DMS53 (cell line): ENCODE measurements at places on chromosomes 6 and 20.

- no peak for DNase-seq
These were observed 27.1 kb downstream of the GSTA2 start for GRCh38 chr6:52736145-52736544.

- DNase-seq: no peak
These were observed 310.1 kb downstream of the UTRN start for GRCh38 chr6:144595266-144595665.

DNA sequence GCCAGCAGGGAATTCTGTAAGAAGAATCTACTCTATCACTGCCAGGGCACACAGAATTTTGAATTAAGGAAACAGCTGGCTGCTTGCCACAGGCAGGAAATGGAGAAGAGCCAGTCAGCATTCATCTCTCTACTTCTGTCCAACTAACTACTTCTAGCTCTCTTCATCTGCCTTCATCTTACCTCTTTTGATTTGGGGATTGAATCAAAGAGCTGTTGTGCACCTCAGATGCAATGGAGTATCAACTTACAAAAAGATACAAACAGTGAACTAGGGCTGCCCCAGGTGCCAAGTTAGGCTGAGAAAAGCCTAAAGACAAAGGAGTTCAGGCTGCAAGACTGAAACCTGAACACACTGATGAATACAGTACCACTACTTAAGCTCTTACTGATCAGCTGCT is 82.0 kb downstream of the PTPRK start:
- no peak for DNase-seq

DNA sequence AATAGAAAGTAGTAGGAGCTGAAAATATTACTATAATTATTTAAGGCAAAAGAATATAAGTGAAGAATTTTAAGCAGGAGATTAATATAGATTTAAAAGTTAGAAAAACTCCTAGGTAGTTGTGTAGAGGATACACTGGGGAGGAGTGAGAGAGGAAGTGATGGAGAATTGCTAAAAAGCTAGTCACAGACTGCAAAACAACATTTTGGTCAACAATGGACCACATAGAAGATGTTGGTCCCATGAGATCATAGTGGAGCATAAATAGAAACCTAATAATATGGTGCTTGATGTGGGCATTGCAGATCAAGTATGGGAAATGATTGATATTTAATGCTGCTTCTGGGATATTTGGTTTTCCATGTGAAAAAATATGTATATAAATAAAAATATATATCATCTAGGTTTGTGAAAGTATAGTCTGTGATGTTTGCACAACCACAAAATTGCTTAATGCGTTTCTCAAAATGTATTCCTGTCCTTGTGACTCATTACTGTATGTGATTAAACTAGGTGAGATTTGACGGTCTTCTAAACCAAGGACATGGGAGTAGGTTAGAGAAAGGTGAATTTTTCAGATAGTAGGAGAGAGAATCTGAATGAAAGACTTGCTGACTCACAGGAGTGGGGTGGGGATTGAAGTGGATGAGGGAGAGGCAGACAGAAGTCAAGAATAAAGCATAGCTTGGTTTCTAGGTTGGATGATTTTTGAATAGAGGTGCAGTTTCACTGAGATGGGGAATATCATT is 174.0 kb downstream of the BCKDHB start:
- DNase-seq: no peak

DNA sequence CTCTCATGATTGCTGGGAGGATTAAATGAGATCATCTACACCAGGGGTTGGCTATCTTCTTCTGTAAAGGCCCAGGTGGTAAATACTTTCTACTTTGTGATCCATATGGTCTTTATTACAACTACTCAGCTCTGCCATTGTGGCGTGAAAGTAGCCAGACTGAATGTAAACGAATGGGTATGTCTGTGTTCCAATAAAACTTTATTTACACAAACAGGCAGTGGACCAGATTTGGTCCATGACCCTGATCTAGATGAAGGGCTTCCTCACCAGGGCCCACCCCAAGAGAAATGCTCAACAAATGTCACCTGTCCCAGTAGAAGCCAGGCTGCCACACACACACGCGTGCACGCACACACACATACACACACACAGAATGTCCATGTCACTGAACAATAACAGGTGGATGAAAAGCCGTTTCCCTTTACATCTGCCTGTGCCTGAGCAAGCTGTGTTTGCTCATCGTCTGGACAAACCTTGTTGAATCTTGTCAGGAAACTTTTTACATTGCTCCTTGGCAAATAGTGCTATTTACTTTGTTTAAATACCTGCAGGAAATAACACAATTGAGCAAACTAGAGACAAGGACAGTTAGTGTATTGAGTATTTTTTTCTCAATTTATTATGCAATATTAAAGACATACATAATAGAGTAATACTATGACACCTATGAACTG is 114.3 kb downstream of the EYA2 start:
- DNase-seq: peak; percentile 95

DNA sequence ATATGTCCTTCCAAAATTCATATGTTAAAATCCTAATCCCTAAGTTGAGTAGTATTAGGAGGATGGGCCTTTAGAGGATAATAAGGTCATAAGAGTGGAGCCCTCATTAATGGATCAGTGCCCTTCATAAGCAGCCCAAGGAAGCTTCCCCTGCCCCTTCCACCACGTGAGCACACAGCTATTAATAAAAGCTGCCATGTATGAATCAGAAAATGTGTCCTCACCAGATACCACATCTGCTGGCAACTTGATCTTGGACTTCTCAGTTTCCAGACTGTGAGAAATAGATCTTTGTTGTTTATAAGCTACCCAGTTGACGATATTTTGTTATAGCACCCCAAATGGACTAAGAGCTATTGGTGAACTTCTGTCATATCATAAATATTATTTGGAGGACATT is 207.7 kb upstream of the HDDC2 start:
- DNase-seq: peak; percentile 3

DNA sequence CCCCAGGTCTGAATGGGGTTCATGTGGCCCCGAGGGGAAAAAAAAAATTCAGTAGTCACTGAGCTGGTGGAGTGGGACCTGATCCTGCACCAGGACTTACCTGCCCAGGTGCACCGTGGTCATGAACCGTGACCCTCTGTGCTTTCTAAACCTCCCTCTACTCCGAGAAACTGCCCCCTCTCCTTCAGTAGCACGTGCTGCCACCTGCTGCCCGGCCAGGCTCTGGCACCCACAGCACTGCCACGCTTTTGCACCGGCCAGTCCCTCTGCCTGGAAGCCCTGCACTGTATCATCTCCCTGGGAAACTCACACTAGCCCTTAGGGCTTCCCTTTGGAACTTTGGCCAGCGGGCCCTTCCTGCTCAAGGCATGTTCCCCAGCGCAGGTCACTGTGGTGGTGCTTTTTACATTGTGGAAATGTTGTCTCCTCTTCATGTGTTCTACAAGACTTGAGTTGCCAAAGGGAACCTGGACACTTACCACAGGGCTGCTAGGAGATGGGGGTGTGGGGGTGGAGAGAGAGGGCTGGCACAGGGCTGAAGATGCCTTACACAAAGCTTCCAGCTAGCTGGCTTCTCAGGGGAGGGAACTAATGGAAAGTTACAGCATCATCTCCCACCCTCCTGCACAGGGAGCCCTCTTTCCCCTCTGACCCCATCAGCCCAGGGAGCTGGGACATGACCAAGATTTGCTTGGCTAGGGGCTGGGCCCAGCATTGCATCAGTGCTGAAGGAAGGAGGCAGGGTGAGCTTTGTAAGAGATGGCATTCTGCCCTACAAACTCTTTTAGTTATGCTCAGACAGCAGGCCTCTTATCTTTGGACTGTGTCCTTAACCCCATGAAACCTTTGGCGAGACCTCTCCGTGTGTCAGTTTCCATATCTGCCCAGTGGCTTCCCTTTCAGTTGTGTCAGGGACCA is 2.5 kb upstream of the PTPRT start:
- peak; percentile 47 for DNase-seq

DNA sequence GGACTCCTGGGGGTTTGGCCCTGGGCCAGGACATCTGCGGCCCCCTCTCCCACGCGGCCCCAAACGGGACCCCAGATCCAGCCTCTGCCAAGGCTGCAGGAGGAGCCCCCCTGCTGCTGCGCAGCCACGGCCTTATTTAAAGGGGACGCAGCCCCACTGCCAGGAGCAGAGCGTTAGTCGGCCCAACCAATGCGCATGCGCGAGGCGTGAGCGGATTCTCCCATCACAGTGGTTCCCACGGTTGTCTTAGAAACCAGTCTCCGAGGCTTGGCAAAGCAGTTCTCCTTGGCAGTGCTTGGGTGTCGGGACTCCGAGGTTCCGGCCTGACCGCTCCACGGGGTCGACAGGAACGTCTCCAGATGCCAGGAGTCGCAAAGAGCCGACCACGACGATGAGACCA is 288.3 kb upstream of the ZNF337 start:
- DNase-seq: no peak

GRCh38 chr20:33104336-33104735 is 24.9 kb downstream of the BPIFB4 start:
- no peak for DNase-seq

GRCh38 chr6:113304116-113304515 is 553.0 kb upstream of the MARCKS start:
- DNase-seq: no peak

DNA sequence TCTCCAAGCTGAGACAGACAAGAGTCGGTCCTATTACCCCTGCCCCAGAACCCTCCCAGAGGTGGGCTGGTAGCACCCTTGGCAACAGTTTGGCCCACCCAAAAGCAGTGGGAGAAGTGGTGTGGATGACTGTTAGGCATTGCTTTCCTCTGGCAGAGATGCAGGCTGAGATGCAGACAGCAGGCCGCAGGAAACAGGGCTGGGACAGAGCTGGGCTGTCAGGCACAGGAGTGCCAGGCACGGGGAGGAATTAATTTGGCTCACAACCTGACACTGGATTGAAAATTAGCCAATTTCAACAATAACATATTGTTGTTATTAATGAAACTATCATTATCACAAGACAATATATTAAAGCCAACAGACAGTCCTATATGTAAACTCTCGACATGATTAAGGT is 15.7 kb upstream of the SIRT5 start:
- no peak for DNase-seq

GRCh38 chr6:156809034-156809433 is 31.9 kb downstream of the ARID1B start:
- DNase-seq: peak; percentile 25

DNA sequence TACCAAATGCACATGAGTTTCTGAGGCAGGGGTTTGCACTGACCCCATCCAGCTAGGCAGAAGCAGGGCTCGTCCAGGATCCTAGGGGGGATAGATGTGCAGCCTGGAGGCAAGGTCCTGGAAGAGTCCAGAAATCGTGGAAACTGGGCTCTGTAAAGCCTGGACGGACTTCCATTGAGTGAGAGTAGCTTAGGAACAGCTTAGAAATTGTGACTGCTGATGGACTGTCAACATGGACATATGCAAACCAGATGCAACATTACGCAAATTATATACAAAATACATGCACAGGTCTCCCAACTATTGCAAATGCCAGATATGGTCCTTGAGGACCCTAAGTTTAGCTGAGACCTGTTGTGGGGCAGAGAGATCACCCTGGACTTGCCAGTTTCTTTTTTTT is 4.8 kb upstream of the EMILIN3 start:
- peak; percentile 11 for DNase-seq

DNA sequence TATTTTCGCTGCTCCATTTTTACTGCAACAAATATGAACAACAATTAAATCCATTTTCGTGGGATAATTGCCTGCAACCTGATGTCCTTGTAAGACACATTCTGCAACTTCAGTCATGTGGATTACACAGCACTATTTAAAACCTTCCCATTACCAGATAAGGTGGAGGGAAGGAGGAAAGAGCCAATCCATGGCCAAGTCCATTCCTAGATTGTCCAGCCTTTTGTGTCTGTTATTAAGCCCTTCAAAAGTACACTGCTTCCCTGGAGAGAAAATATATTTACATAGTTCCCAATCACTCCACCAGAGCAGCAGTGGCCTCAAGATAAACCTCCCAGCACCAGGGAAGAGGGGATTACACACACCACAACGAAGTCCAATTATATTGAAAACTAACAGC is 347.9 kb downstream of the CDH26 start:
- DNase-seq: no peak

DNA sequence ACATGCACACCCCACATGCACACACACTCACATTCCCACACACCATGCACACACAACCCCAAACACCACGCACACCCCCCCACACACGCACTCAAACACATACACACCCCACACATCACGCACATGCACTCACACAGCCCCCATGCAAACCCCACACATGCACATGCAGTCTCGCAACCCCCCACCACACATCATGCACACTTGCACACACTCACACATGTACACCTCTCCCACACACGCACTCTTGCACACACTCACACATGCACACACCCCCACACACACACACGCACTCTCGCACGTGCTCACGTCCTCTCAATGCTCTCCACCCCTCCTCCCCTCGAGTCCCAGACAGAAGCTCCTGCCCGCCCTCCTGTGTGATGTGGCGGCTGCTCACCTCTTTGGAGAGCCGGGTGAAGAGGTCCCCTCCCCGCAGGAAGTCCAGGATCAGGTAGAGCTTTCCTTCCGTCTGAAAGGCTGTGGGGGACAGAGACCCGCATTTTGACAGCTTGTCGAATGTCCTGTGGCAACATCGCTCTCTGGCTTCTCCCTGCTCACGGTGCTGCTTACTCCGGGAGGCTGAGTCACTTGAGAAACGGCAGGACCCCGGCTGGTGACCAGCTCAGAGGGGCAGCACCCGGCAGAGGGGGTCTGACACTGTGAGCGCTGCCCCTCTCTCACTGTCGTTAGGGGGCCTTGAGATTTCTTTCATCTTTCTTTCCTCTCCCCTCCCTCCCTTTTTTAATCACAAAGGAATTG is 78.5 kb downstream of the RAMACL start:
- no peak for DNase-seq

DNA sequence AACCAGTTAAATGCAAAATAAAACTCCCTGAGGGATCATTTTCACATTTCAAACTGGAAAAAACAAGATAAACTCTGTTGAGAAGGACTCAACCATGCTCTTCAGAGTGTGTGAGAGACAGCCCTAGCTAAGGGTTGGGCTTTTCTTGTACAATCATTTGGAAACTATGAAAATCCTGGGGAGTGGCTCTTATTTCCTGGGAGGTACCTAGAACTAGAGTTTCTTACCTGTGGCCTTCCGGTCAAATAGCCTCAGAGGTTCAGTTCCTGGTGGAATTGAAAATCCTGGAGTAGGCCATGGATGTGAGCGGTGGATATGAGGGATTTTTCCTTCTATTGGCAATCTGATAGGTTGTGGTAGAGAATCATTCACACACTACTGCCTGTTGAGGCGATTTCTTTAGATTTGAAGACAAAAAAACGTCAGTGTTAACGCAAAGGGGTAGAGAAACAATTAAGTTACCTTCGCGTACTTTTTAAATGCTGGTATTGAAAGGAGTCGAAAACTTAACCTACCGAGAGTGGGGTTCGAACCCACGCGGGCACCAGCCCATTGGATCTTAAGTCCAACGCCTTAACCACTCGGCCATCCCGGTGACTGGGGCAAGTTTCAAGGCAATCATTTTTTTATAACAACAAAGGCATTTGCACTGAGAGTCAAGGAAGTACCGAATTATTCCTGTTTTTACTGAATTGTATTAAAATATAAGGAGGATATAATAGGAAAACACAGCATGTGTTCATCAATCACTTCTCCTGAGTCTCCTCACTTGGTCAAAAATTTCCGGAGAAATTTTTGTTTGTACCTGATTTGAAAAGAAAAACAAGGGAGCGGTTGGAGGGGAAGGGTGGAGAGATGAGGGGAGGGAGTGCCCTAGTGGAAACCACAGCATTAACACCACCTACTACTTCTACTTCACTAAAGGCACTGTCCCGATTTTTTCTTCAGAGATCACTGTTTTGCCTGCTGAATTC is 191.3 kb downstream of the OR2B2 start:
- peak; percentile 18 for DNase-seq

- DNase-seq: no peak
These were observed 5.1 kb downstream of the HLA-E start for GRCh38 chr6:30494291-30494861.

GRCh38 chr6:94036024-94036423 is 616.7 kb upstream of the EPHA7 start:
- DNase-seq: no peak

GRCh38 chr6:99184696-99185095 is 164.8 kb downstream of the FAXC start:
- DNase-seq: no peak
